IPS-NIHi11 (cell line): ENCODE measurements at places on chromosomes 1 and 21.

DNA sequence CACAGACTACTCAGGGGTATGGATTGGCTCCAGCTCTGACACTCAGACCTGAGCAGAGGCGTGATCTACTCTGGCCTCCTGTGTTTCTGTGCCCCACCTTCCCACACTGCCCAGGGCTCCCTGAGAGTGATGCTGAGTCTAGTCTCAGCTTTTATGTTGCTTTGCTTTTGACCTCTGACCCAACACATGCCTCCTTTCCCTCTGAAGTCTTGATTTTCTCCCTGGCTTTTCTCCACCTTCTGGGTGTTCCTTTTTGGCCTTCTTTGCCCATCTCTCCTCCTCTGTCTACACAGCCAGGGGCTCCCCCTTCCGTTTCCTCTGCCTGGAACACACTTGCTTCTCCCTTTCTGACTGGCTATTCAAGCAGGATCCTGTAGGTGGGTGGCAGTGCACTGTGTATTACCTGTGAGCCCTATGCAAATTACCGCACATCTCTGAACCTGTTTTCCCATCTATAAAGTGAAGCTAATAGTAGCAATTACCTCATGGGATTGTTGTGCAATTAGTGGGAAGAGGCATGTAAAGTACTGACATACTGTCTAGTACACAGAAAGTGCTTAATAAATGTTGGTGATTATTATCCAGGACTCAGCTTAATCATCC, 13.7 kb upstream of the MEX3A start:
- DNase-seq = no peak

DNA sequence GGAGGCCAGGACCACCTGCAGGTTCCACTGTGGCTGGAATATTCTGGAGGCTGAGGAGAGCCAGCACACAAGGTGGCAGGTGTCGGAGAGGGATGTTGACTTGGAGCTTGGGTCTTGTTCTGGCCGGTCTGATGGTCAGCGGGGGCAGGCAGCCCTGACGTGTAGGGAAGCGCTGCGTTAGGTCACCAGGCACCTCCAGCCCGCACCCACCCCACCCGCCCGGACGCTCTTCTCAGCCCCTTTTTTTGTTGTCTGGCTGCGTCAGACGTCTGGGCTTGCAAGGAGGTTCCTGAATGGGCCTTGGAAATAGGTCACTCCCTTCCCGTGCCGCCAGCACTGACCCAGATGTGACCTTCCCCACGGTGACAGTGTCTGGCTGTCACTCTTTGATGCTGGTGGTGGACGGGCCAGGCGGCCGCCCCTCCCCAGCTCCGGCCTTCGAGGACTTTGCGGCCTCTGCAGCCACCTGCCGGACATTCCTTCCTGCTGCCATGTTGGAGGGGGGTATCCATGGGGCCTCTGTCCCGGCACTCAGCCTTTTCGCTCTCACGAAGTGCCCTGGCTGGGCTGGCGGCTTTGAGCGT, 30.1 kb downstream of the SPSB1 start:
- DNase-seq = no peak

DNA sequence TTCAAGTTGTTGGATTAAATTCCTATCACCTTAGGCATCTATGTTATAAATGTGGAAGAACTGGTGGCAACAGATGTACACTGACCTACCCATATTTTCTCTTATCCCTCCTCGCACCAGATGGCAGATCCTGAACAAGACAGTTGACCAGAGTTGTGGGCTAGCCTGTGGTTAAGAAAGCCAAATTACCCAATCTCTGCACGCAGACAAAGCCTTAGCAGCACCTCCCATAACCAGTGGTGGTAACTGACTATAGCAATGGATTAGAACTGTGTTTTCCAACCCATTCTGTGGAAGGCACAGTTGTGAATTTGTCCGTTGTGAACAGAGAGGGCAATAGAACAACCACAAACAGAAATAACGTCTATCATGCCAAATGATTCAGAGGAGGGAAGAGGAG, 20.6 kb downstream of the ABCB10 start:
- DNase-seq = no peak

DNA sequence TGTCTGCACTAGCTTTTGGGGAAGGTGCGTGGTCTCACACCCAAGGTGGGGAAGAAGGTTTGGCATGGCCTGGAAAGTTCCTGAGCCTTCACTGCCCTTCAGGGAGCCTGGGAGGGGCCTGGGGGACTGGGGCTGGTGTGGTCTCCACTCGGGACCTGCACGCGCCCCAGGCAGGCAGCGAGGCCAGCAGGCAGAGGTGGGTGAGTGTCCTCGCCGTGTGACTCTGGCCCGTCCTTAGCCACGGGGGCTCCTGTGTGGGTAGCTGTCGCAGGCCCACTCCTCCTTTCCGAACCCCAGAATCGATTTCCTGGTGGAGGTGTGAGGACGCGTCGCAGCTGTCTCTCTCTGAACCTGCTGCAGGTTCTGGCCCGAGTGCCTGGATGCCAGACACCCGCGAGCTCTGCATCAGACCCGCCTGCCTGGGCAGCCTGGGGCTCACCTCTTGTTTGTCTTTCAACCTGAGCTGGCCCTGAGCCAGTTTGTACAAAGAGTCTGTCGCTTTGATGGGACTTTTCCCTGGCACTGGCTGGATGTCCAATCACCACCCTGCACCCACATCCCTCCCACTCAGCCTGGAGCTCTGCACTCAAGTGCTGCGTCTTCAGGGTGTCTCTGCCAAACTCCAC, 36.0 kb upstream of the SLC19A1 start:
- DNase-seq = no peak

DNA sequence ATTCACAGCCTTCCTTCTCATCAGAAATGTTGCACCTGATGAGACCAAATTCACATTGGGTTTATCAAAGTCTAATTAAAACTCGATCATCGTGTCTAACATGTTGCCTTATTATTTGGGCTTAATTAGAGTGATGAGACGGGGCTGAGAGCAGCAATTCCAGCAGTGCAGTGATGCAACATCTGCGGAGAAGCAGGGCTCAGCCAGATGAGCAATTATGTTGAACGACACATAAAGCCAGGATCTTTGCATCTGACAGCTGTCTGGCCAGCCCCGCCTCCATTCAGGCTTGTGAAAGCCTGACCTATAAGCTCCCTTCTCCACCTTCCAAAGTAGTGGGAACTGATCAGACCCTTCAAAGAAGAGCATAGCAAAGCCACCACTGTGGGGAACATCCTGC, 109.8 kb downstream of the C1orf94 start:
- no peak for DNase-seq
